ENCODE measurements at places on chromosomes 1 and 21.

- no peak for DNase-seq
Measured at GRCh38 chr1:92972409-92973129, 11.3 kb upstream of the DIPK1A start.

GRCh38 chr1:228003461-228004330 lies 3.1 kb upstream of the WNT3A start:
- DNase-seq = no peak

GRCh38 chr1:5975133-5975880 lies 16.9 kb downstream of the NPHP4 start:
- peak; percentile 81 for DNase-seq

GRCh38 chr1:234840843-234841242 lies 230.9 kb upstream of the IRF2BP2 start:
- no peak for DNase-seq

All from glutamatergic neuron (in vitro differentiated cells).